ENCODE measurements at places on chromosomes 5 and 9.
A peak's percentile ranks its signal among the peaks of the same experiment; 100 is the strongest.

DNA sequence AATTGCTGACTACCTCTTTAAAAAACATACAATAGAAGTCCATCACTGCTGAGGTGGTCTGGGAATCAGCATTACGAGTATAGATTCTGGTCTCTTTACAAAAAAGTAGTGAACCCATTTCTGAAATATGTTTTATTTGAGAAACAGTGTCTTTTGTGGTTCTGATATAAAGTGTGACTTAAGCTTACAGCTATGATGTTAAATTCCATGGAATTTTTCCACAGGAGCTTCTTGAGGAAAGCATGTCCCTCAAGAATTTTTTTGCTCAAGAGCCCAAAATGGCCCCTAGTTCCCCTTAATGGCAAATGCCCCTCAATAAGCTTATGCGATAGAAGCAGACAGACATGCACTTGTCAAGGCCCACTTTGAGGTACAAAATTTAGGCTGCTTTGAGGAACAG, 265.7 kb downstream of the FAM170A start:
- no peak for DNase-seq

- DNase-seq = no peak
These were observed 83.8 kb upstream of the FSTL4 start for GRCh38 chr5:133696006-133696584.

GRCh38 chr9:135787776-135788575, 86.0 kb downstream of the KCNT1 start:
- DNase-seq = no peak

DNA sequence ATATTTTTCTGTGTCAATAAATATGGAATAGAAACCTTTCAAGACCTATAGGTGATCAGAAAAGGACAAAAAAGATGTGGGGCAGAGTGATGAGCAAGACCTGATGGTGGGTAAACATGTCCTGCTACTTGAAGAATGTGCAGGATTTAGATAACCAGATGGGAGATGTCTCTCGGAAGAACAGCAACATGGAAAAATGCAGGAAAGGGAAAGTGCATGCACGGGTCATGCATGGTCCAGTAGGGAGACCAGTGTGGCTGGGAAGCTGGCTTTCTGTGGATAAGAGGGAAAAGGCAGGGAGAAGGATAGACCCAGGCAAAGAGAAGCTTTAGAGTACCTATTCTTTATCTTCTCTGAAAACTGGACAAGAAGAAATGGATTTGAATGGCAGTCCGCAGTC, 7.1 kb upstream of the CAST start:
- no peak for DNase-seq

- no peak for DNase-seq
These were observed 108.9 kb downstream of the CACNA1B start for GRCh38 chr9:137986268-137987099.

GRCh38 chr9:114473447-114473801, 31.8 kb downstream of the WHRN start:
- DNase-seq = no peak

DNA sequence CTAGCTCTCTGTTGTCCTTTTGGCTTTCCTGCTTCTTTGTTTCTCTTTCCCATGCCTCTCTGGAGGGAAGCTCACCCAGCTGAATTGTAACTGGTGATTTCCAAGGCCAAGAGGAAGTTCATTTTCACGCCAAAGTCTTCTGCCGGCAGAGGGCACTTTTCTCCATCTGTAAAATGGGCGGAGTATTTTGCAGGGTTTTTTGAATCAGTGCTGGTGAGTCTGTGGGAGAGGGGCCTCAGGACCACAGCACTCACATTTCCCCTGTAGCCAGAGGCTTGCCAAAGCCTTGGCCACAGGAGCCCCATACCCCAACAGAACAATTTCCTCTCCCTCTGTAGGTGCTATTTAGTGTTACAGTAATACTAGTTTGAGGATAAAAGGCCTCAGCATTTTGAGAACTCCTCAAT, 42.3 kb upstream of the MATR3 start:
- DNase-seq = no peak

DNA sequence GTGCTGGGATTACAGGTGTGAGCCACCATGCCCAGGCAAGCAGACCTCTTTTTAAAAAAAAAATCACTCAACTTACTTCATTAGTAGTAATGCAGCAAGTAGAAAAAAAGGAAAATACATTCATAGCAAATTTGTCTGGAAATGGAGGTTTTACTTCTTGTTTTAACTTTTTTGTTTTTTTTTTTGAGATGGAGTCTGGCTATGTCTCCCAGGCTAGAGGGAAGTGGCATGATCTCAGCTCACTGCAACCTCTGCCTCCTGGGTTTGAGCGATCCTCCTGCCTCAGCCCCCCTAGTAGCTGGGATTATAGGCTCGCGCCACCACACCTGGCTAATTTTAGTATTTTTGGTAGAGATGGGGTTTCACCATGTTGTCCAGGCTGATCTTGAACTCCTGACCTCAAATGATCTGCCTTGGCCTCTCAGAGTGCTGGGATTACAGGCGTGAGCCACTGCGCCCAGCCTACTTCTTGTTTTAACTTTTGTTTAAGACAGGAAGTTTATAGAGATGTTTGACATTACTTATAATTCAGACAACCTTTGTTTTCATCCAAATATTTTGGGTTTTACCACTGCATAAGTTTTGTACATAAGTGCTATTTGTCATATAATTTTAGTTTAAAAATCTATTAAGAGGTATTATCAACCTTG, 26.5 kb downstream of the UBE2R2 start:
- DNase-seq = no peak

DNA sequence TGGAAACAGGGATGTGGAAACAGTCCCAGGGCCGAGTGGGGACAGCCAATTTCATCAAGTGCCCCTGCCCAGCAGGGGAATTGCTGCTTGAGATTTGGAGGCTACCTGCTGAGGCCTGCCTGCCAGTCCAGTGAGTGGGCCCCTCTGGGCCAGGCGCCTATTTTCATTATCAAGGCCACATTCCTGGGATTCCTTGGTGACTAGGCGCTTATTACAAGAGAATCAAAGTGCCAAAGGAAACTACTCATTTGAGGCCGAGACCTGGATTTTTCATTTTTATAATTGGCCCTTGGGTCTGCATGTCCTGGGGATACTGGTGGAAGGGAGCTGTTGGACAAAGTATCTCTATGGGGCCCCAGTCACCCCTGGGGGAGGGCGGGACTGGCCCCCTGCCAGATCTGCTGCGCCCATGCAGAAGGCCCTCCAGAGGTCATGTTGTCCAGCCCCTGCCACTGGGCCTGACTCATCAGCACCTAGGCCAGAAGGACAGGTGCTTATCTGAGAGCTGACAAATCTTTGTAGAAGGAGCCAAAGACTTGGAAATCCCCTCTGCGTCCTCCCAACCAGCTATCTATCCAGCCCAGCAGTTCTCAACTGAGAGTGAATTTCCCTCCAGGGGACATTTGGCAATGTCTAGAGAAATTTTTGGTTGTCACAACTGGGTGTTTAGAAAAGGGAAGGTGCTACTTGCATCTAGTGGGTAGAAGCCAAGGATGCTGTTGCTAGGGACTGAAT, 45.6 kb downstream of the FOXI1 start:
- peak; percentile 21 for DNase-seq

GRCh38 chr5:64811050-64811640, 42.4 kb downstream of the CWC27 start:
- DNase-seq = peak; percentile 2

DNA sequence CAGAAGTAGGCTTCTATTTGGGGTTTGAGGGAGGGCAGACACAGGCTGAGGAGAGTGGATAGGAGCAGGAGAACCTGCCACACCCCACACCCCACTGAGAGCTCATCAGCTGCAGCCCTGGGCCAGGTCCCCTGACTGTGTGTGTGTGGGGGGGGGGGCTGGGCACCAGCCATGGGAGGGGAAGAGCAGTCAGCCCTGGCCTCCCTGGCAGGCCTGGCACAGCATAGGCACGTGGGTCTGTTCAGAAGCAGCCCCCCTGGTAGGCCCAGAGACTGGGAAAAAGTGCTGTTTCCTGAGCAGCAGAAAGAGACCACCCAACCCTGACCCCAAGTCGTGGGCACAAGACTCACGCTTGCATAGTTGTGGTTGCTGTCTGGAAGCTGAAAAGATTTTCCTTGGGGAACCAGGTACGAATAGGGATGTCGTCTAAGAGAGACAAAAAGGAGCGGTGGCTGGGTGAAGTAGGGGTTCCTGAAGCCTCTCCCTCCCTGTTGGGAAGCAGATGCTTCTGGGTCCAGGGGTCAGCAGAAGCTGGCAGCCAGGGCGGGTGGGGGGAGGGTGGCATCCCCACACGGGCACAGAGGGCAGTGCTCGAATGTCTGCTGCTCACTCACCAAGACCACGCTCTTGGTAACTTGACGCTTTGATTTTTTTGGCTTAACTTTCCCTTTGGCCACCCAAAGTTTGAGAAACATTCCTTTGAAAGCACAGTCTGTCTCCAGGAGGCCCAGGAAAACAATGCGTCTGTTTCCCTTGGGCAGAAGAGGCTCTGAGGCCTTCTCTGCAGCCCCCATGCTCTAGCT, 2.9 kb downstream of the NSMF start:
- no peak for DNase-seq

GRCh38 chr5:132369007-132369473, 470 bp upstream of the SLC22A5 start:
- no peak for DNase-seq

- no peak for DNase-seq
These were observed 133.4 kb downstream of the PALM2AKAP2 start for GRCh38 chr9:109913461-109913810.

GRCh38 chr5:14218011-14218410, 74.9 kb downstream of the TRIO start:
- DNase-seq = no peak

GRCh38 chr9:107043886-107044285, 180.9 kb downstream of the ZNF462 start:
- no peak for DNase-seq

- no peak for DNase-seq
These were observed 23.4 kb upstream of the FUBP3 start for GRCh38 chr9:130555968-130556367.

DNA sequence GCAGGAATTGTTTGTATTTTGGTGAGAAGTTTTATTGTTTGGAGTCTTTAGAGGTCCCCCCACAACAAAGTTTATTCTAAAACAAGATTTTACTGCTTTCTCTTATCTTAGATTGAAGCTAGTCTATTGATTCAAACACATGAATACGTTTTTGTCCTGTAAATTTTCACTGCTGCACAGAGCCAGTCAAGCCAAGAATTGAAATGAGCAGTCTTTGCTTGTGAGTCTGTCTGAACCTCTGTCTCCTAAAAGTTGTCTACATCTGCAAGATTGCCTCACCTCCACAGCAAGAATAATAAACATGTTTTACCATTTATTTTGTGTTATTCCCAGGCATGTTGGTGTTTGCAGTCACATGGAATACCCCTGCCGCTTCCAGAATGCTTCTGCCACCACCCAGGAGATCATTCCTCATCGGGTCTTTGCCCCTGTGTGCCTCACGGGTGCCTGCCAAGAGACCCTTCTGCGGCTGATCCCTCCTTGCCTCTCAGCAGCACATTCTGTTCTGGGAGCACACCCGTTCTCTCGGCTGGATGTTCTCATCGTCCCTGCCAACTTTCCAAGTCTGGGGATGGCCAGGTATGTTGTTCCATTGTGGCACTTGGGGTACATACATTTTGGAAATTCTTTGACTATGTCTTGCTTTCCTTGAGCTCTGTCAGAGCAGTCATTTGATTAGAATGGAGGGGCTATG, 74.1 kb downstream of the AOPEP start:
- DNase-seq = no peak

- DNase-seq = no peak
These were observed 17.9 kb downstream of the SRFBP1 start for GRCh38 chr5:121979691-121980090.

GRCh38 chr5:4216142-4216541, 620.5 kb downstream of the IRX1 start:
- no peak for DNase-seq

- no peak for DNase-seq
These were observed 61.2 kb upstream of the CNOT6 start for GRCh38 chr5:180433032-180433422.

DNA sequence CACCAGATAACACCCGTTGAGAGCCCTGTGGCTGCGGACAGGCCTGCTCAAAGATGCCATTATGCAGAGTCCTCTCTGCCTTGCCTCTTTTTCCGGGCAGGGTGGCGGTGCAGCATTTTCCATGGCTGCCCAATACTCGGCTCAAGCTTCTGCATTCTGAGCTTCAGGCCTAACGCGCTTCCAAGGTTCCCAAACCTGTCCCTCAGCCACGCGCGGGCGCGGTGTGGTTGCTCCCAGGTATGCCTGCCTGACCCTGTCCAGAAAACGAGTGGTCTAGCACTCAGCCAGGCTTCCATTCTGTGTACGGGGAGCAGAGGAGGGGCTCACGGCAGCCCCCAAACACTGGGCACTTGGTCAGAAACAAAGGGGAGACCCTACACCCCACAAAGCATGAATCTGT, 27.9 kb upstream of the CNOT6 start:
- no peak for DNase-seq

GRCh38 chr9:130936285-130937117, 2.5 kb downstream of the FIBCD1 start:
- DNase-seq = no peak

DNA sequence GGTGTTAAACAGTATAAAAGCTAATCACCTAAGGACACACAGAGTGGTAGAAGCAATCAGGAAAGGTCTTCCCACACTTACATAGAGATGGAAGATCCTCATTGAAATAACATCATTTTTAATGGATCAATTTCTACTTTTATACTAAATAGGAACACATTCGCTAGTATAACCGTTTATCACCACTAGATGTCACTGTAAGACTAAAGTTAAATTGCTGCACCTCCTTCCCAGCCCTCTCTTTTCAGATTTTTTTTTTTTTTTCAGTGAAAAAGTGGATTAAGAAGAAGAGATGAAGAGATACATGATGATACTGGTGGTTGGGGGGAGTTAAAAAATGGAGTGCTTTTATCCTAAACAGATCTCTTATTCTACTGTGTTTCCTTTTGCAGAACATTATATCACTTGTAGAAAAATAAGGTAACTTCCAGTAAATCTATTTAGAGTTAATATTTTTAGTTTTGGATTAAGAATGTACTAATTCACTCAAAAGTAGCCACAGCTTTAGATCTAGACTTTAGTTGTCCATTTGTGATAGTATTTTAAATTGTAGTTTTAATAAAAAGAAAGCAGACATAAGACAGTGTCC, 116.9 kb upstream of the ARRDC3 start:
- DNase-seq = peak; percentile 10

DNA sequence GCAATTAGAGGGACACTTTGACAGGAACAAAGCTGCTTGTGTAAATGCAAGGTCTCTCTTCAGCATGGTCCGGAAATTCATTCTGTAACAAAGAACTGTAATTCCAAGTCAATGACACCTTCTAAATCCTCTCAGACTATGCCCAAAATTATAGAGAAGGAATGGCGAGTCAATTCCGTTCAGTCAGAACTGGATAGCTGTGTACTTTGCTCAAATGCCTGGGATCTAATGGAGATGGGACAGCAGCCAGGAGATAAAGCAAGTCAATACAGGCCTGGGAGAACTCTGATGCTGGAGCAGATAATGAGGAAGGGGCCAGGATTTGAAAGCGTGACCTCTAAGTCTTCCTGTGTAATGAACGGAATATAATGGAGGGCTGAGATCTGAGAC, 96.4 kb upstream of the SPRY4 start:
- DNase-seq = no peak

GRCh38 chr5:88836195-88836838, 46.7 kb downstream of the MEF2C start:
- DNase-seq = no peak

GRCh38 chr5:165321912-165322311, 1816.5 kb downstream of the MAT2B start:
- DNase-seq = no peak

Measured in right kidney (tissue), 9 donors.